Activated naive CD8-positive, alpha-beta T cell treated with anti-CD3 and anti-CD28 coated beads, Interleukin-2, amount 10 ng/mL, durations not matched to agents 7 days and 5 days (primary cell): ENCODE measurements at places on chromosomes 1 and 21. TPM values are rescaled to one million over a fixed set of nuclear protein-coding genes. Genes with fewer than 3 reads are reported as not detected.

The RHD gene
- not detected for total RNA-seq

The SAMD13 gene
- 0.77 TPM for total RNA-seq

The RIMS3 gene
- 6.9 TPM for total RNA-seq

The LCE1B gene
- total RNA-seq = not detected

The SLC2A5 gene
- not detected for total RNA-seq

The FALEC gene
- total RNA-seq = 0.58 TPM

The FCGR3A gene
- 1.9 TPM for total RNA-seq

The LRRC8D gene
- total RNA-seq = 26.0 TPM

The CYP4A22 gene
- total RNA-seq = not detected

The KCNK2 gene
- not detected for total RNA-seq

The LDLRAD1 gene
- not detected for total RNA-seq

GRCh38 chr21:33208534-33208933, 21.2 kb upstream of the IFNAR2 start:
- no peaks in the 10 kb centered on the region for H3K27me3 ChIP-seq
- peaks cover 23% of the 10 kb centered on the region for H3K36me3 ChIP-seq
- no peak overlapping the region for H3K27ac ChIP-seq
- peaks cover 47% of the 10 kb centered on the region for H3K4me1 ChIP-seq
- no peak for DNase-seq

GRCh38 chr1:17061486-17061885, 7.7 kb upstream of the SDHB start:
- H3K4me1 ChIP-seq = peaks cover 6% of the 10 kb centered on the region
- H3K27me3 ChIP-seq = peaks cover 9% of the 10 kb centered on the region
- DNase-seq = no peak
- no peak overlapping the region for H3K4me3 ChIP-seq
- no peaks in the 10 kb centered on the region for H3K36me3 ChIP-seq
- no peak overlapping the region for H3K27ac ChIP-seq

DNA sequence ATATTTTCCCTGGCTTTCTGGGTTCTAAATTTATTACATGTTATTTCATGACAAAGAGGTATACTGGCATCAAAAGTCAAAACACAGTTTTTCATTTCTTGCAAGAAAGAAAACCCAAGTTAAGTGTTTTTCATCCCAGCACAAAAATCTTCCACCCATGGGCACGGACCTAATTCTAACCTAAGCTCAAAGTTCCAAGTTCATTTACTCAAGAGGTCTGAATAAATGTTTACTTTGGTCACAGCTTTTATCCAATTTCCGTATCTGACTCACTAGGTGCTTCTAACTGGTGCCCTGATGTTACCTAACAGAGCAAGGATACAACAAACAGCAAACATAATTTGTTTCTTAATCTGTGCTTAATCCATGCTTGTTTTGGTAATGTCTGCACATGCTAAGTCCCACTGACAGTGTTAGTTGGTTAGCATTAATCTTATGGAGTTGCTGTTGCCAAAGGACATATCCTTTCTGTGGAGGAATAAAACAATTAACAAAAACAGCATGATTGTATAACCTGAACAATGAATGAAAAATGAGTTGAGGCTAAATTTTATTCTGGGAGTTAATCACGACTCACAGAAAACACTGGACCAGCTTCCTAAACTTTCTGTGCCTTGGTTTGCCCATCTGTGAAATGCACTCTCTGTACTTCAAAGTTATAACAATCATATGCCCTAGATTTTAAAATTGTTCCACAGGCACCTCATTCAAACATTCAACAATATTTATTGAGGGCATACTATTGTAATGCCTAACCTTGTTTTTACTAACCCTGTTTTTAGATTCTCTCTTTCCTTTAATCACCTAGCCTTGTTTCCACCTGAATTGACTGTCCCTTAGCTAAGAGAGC, 4.2 kb upstream of the CHD1L start:
- H3K27ac ChIP-seq = no peak overlapping the region
- peaks cover 2% of the 10 kb centered on the region for H3K27me3 ChIP-seq
- no peak for DNase-seq
- H3K4me3 ChIP-seq = no peak overlapping the region
- peaks cover 7% of the 10 kb centered on the region for H3K4me1 ChIP-seq

- no peak overlapping the region for H3K4me3 ChIP-seq
- DNase-seq = no peak
- no peaks in the 10 kb centered on the region for H3K4me1 ChIP-seq
These were observed 4.6 kb upstream of the NBPF1 start for GRCh38 chr1:16617778-16618580.

DNA sequence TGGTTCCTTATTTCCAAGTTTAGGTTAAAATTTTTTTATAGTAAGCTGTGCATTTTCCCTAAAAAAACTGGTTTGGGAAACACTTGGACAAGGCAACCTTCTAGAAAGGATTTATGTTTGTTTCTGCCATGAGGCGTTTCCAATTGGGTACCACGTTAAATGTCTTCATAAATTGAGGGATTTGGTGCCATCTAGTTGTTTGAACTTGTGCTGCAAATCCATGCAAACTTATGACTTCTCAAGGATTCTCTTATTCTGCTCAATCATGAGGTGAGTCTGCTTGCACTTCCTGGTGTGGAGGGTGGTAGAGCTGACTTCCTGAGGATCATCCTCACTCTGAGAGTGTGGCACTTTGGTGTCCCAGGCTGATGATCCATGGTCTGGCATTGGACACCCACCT, 123.3 kb downstream of the PCNX2 start:
- DNase-seq = no peak
- no peak overlapping the region for H3K4me3 ChIP-seq
- H3K36me3 ChIP-seq = peaks cover 37% of the 10 kb centered on the region
- no peak overlapping the region for H3K27ac ChIP-seq
- no peaks in the 10 kb centered on the region for H3K4me1 ChIP-seq
- no peaks in the 10 kb centered on the region for H3K27me3 ChIP-seq

DNA sequence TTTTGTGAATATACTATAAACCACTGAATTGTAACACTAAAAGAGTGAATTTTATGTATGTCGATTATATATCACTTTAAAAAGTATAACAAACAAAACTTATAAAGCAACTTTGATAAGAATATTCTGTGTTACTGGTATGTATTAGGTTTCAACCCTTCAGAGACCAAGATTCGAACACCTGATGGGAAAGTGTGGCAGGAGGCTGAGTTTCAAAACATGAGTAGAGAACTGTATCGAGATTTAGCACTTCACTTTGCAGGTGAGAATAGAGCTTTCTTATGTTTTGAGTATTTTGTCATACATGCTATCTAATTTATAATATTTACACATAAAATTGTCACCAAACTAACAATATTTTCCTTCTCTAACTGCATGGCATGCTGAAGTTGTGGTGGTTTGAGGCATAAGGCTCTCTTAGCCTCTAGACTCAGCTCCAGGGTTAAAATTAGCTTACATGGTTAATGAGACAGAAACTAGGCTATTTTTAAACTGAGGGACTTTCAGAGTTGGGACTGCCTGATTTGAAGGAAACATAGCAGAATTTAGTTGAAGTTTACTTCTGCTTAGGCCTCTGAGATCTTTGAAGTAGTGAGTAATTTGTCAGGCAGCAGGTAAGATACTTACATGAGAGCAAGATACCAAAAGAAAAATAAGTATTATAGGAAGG, 48.6 kb downstream of the CEP350 start:
- no peak overlapping the region for H3K27ac ChIP-seq
- peaks cover 41% of the 10 kb centered on the region for H3K36me3 ChIP-seq
- DNase-seq = no peak

- H3K4me1 ChIP-seq = no peaks in the 10 kb centered on the region
- no peak overlapping the region for H3K4me3 ChIP-seq
- H3K27ac ChIP-seq = no peak overlapping the region
- H3K27me3 ChIP-seq = no peaks in the 10 kb centered on the region
These were observed 14.2 kb downstream of the COL6A2 start for GRCh38 chr21:46111857-46112724.

- H3K36me3 ChIP-seq = no peaks in the 10 kb centered on the region
- no peak overlapping the region for H3K27ac ChIP-seq
- H3K27me3 ChIP-seq = peaks cover 21% of the 10 kb centered on the region
- DNase-seq = no peak
- H3K4me1 ChIP-seq = no peaks in the 10 kb centered on the region
- H3K4me3 ChIP-seq = no peak overlapping the region
These were observed 17.6 kb upstream of the TMEM125 start for GRCh38 chr1:43252225-43252624.

DNA sequence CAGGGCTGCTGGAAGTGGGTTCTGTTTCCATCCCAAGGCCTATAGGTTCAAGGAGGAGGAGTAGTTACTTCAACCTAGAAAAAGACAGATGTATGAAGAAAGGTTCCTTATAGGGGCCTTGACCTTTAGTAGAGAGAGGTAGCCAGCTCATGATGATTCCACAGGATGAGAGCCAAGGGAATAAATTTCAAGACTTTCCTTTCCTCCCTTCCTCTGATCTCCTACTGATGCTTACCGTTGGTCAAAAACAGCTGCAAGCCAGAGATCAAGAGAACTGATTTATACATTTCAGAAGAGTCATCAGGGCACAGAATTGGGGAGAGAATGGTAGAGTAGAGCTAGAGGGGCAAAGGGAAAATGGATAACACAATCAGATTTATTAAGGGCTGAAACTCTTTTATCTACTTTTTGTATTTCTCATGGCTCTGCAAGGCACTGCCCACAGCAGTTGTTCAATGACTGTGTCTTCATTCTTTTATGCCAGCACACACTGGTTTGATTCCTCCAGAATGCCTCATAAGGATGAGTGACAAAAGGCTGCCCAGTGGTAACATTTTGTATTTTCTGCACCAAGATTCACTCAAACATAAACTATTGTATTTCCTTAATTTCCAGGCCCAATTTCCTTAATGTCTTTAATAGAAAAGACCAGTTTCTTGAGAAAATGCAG, 37.4 kb downstream of the AK5 start:
- peaks cover 1% of the 10 kb centered on the region for H3K36me3 ChIP-seq
- DNase-seq = no peak
- H3K27me3 ChIP-seq = no peaks in the 10 kb centered on the region
- no peaks in the 10 kb centered on the region for H3K4me1 ChIP-seq
- H3K4me3 ChIP-seq = no peak overlapping the region

GRCh38 chr21:45327441-45328197, 39.9 kb upstream of the POFUT2 start:
- H3K36me3 ChIP-seq = no peaks in the 10 kb centered on the region
- H3K27ac ChIP-seq = no peak overlapping the region
- peaks cover 3% of the 10 kb centered on the region for H3K27me3 ChIP-seq
- no peak overlapping the region for H3K4me3 ChIP-seq
- no peaks in the 10 kb centered on the region for H3K4me1 ChIP-seq
- DNase-seq = no peak

GRCh38 chr1:35929730-35930592, 944 bp upstream of the AGO3 start:
- H3K4me3 ChIP-seq = peak overlapping the region; percentile 90
- peak overlapping the region; percentile 95 for H3K27ac ChIP-seq
- no peaks in the 10 kb centered on the region for H3K27me3 ChIP-seq
- peaks cover 27% of the 10 kb centered on the region for H3K4me1 ChIP-seq
- no peaks in the 10 kb centered on the region for H3K36me3 ChIP-seq

- H3K27me3 ChIP-seq = peaks cover 13% of the 10 kb centered on the region
- DNase-seq = no peak
- peak overlapping the region; percentile 44 for H3K27ac ChIP-seq
- H3K4me1 ChIP-seq = peaks cover 34% of the 10 kb centered on the region
- peaks cover 28% of the 10 kb centered on the region for H3K36me3 ChIP-seq
These were observed 2.6 kb downstream of the ARPC5 start for GRCh38 chr1:183632964-183633363.

DNA sequence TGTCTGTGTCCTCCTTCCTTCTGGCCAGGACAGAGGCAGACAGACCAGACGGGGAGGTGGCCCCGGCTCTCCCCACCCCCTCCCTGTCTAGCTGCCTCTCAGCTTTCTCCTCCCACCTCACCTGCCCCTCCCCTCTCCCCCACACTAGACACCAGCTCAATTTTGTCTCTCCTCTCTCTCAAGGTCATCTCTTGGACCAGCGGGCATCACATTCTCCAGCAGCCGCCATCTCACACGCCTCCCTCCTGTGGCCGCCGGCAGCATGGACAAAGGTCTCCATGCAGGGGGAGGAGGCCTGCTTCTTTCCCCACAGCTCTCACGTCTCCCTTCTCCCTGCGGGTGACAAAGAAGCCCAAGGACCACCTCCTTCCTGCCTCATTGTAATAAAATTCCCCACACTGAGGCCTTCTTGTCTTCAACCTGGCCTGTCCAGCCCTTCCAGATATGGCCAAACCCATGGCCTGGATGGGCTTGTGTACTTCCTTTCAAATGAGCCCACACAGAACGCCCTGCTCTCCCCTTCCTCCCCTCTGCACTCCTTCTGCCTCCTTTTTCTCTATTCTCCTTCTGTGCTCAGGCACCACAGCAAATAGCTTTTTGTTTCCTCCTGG, 14.6 kb downstream of the OPTC start:
- peaks cover 2% of the 10 kb centered on the region for H3K27me3 ChIP-seq
- no peak for DNase-seq
- H3K4me1 ChIP-seq = peaks cover 13% of the 10 kb centered on the region
- peak overlapping the region; percentile 0 for H3K27ac ChIP-seq
- no peaks in the 10 kb centered on the region for H3K36me3 ChIP-seq
- no peak overlapping the region for H3K4me3 ChIP-seq

- peaks cover 3% of the 10 kb centered on the region for H3K4me1 ChIP-seq
- H3K36me3 ChIP-seq = no peaks in the 10 kb centered on the region
- no peak overlapping the region for H3K4me3 ChIP-seq
- DNase-seq = no peak
- H3K27me3 ChIP-seq = peaks cover 9% of the 10 kb centered on the region
These were observed 60.3 kb downstream of the XCL1 start for GRCh38 chr1:168636642-168637111.

- H3K27me3 ChIP-seq = peaks cover 9% of the 10 kb centered on the region
- H3K27ac ChIP-seq = peak overlapping the region; percentile 40
- H3K4me3 ChIP-seq = no peak overlapping the region
- H3K4me1 ChIP-seq = peaks cover 24% of the 10 kb centered on the region
- DNase-seq = no peak
- H3K36me3 ChIP-seq = peaks cover 14% of the 10 kb centered on the region
These were observed 4.3 kb downstream of the LPAR3 start for GRCh38 chr1:84888753-84889152.

GRCh38 chr1:160078512-160079195, 2.7 kb upstream of the KCNJ9 start:
- DNase-seq = peak; percentile 78
- peaks cover 6% of the 10 kb centered on the region for H3K4me1 ChIP-seq
- peaks cover 55% of the 10 kb centered on the region for H3K27me3 ChIP-seq
- H3K27ac ChIP-seq = no peak overlapping the region

DNA sequence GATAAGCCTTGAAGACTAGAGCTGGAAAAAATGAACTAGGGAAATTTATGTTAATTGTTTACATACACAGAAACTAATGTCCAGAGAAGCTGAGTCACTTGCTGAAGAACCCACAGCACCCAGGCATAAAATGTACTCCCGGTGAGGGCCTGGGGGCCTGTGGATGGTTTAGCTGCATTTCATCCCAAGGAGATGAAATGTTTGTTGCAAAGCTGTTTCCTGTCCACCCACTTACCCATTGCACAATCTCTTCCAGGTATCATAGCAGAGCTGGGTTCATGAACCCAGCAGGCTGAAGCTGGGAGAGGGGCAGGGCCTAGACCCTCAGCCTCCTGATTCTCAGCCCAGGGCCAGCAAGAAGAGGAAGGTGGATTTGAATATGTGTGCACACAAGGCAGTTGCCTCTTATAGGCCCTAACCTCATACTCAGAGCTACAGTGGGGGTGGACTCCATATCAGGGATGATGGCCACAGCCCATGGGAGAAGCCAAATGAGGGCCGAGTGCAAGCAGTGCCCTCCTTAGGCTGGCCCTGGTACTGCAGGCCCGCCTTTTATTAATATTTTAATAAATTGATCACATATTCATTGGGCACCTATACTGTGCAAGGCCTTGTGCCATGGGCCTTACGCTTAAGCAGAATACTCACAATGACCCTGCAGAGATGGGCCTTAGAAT, 110.8 kb downstream of the LACTBL1 start:
- H3K36me3 ChIP-seq = no peaks in the 10 kb centered on the region
- H3K4me3 ChIP-seq = no peak overlapping the region
- no peak for DNase-seq
- H3K4me1 ChIP-seq = no peaks in the 10 kb centered on the region
- H3K27me3 ChIP-seq = no peaks in the 10 kb centered on the region
- H3K27ac ChIP-seq = no peak overlapping the region
